Right atrium auricular region (tissue), 2 donors: ENCODE measurements at places on chromosomes 6 and 20. TPM values are rescaled to one million over a fixed set of nuclear protein-coding genes. Genes with fewer than 3 reads are reported as not detected.
A peak's percentile ranks its signal among the peaks of the same experiment; 100 is the strongest.

- no peak for DNase-seq
These were observed 19.7 kb upstream of the NTSR1 start for GRCh38 chr20:62688855-62689460.

DNA sequence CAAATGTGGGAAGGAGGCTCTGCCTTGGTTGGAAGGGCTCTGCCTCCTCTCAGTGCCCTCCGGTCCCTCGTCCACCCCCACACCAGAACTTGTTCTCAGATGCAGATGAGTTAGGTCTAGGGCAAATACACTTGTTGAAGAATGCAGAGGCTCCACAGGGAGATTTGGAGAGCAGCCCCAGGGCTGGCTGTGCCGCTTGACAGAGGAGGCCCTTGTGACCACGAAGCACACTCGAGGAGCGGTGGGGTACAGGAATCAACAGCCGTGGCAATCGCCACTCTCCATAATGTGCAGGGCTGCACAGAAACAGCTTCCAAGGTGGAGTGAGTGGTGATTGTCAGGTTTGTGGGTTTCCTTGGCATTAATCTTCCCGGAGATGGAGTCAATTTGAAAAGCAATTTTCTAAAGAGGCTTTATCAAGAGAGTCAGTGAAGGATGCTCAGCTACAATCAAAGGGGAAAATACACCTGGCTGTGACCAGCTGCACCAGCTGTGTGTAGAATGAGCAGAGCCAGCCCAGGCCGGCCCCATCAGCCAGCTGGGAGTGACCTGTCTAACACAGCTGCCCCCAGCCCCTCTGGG is 59.5 kb downstream of the BFSP1 start:
- peak; percentile 36 for DNase-seq

GRCh38 chr20:4855555-4855954 is 133.8 kb downstream of the PRND start:
- no peak for DNase-seq

- DNase-seq, result no peak
These were observed 423 bp downstream of the KLHDC3 start for GRCh38 chr6:43014434-43014909.

DNA sequence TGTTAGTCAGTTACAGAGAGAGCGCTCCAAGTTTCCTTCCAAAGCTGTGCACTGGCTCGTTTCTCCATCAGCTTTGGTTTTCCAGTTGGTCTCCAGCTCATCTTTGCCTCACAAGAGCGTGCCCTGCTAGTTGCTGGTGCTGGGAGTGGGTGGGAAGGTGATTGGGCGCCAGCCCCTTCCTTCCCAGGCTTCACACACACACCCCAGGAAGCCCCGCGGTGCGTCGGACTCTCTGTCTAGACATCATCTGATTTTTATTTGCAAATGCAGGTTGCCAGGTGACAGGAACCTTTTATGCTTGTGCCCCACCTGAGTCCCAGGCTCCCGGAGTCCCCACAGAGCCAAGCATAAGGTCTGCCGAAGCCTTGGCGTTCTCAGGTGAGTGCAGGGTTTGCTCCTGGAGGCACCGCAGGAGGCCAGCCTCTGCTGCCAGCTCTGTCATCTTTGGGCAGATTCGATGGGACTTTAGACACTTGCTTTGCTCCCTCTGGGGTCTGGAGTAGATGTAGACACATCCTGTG is 7.1 kb downstream of the IRF4 start:
- DNase-seq, result no peak

Gene SIRPD
- not detected for total RNA-seq

Gene CSNK2A1
- total RNA-seq, result 125 TPM
